ENCODE measurements at places on chromosomes 11 and 22.

GRCh38 chr11:35162745-35163144 lies 23.8 kb downstream of the CD44 start:
- no peak for DNase-seq

DNA sequence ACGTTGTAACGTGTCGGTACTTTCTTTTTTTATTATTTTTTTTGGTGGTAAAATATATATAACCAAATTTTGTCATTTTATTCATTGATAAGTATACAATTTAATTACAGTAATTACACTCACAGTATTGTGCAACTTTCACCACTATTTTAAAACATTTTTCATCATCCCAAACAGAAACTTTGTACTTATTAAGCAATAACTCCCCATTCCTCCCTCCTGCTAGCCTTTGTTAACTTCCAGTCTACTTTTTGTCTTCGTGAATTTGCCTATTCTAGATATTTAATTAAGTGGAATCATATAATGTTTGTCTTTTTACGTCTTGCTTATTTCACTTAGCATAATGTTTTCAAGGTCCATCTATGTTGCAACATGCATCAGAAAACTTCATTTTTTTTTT lies 58.5 kb downstream of the STIM1 start:
- DNase-seq: no peak

GRCh38 chr22:48177631-48178030 lies 1415.2 kb downstream of the TBC1D22A start:
- no peak for DNase-seq

GRCh38 chr22:45324311-45324711 lies 14.6 kb downstream of the FAM118A start:
- no peak for DNase-seq
